Lower lobe of right lung (tissue), 2 donors: ENCODE measurements at places on chromosomes 6 and 20.
A peak's percentile ranks its signal among the peaks of the same experiment; 100 is the strongest.

DNA sequence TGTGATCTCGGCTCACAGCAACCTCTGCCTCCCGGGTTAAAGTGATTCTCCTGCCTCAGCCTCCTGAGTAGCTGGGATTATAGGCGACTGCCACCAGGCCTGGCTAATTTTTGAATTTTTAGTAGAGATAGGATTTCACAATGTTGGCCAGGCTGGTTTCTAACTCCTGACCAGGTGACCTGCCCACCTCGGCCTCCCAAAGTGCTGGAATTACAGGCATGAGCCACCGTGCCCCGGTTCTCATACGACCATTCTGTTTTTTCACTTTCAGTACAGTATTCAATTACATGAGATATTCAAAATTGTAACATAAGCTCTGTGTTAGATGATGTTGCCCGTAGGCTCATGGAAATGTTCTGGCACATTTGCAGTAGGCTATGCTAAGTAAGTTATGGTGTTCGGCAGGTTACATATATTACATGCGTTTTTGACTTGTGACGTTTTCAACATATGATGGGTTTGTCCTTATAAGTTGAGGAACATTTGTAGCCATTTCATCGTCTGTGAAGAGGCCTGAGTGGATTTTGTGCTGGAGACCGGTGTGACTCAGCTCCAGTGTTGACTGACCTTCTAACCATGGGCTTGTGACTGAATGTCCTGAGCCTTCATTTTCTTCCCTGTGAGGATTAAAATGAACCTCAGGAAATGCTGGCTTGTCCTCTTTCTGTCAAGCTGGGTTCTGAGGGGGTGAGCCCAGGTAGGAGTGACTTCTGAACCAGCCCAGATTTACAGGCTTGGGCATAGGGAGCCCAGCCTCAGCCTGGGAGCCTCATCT lies 12.2 kb downstream of the PPARD start:
- no peak for DNase-seq

DNA sequence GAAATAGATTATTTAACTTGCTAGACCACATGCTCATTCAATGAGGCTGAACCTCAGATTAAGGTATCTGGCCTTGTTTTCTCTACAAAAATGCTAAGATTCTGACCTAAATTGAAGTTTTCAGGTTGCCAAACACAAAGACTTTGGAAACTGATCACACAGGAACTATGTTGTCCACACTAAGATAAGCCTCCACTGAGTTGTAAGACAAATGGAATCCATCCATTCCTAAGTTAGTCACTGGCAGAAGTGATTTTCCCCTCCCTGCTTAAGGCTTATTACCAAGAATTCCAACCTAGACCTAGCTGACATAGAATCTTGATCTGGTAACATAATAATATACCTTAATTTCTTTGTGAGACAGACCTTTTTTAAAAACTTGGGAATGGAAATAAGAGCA lies 608.1 kb downstream of the TENT5A start:
- no peak for DNase-seq

GRCh38 chr6:40391851-40392517 lies 195.2 kb downstream of the LRFN2 start:
- no peak for DNase-seq

- peak; percentile 72 for DNase-seq
Observed at GRCh38 chr20:54199721-54200176, 8.1 kb upstream of the PFDN4 start.

- no peak for DNase-seq
Observed at GRCh38 chr6:101879782-101880181, 486.3 kb downstream of the GRIK2 start.

DNA sequence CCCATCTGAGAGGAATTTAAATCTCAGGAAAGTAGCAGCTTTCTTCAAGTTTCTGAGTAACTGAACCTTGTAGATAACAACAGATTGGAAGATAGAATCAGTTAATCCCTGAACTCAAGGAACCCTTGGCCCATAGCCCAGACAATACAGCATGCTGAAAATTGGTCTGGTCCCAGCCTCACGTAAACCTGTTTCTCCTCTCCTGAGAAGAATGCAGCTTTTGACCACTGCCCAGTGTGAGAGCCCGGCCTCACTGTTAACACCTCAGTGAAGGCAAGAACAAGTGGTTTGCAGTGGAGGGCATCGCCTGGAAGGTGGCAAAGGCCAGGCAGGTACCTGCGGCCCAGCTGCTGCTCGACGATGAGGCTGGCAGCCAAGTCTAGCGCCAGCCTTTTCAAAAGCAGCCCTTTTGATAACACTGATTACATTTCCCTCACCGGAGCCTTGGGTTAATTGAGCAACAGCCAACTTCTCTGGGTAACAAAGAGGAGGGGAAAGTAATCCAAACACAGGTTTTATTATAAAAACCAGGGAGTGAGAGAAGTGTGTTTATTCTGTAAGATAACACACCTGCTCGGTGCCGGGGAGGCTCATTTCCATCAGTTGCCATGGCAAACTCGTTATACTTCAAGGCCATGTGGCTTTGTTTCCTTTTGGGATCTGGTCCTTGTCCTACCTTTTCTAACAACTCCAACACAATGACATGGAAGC lies 54.0 kb downstream of the TRAF3IP2 start:
- DNase-seq = peak; percentile 75

DNA sequence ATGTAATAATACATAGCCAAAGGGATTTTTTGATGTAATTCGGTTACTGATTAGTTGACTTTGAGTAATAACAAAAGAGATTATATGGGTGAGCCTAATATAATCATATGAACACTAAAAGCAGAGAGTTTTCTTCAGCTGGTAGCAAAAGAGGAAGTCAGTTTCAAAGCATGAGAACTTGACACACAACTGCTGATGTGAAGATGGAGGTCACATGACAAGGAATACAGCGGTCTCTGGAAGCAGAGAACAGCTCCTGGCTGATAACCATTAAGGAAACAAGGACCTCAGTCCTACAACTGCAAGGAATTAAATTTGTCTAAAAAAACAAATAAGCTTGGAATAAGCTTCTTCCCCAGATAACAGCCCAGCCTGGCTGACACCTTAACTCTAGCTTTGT lies 154.5 kb upstream of the PRND start:
- DNase-seq = no peak

GRCh38 chr6:134249759-134250602 lies 67.9 kb downstream of the SGK1 start:
- no peak for DNase-seq

DNA sequence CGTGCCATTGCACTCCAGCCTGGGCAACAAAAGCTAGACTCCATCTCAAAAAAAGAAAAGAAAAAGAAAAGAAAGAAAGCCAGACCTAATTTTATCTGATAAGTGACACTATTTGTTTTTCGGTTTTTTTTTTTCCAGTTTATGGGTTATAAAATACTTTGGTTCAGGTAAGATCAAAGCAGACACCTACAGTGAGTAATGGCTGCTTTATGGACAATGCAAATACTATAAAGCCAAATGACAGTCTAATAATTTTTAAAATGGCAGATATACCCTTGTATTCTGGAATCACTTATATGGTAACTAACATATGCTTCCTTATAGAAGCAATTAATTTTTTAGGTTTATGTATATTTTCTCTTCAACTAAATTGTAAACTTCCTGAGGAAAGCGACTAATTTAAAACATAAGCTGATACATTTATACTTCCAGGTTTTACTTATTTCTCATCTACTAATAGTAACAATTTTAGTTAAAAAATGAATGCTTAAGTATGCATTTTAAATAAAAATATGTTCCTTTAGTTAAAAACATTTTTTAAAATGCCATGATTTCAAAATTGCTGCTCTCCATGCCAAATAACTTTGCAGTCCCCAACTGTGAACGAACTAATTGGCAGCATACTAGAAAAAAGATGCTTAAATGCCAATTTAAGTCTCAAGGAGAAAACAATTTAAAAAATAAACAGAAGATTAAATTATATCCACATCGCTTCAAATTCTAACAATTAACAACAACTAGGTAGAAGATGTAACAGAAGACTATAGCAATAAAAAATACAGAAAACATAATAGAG lies 38.5 kb downstream of the KIAA0319 start:
- DNase-seq = no peak

- no peak for DNase-seq
Observed at GRCh38 chr6:44712353-44713111, 325.0 kb downstream of the CDC5L start.

DNA sequence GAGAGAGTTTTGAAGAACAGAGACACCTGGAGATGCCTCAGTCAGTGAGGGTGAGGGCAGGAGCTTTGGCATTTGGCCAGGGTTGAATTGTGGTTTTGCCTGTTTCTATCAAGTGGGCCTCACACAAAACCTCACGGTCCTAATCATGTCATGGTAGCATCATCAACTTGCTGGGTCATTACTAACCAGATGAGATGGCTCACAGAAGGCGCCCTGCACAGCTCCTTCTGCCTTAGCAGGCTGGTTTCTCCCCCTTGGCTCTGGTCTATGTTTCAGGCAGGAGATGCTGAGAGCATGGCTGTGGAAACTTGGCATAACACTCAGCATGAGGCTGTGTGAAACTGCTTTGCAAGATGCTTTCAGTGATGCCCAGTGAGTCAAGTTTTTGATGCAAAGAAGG lies 99.3 kb downstream of the LRRC1 start:
- no peak for DNase-seq

DNA sequence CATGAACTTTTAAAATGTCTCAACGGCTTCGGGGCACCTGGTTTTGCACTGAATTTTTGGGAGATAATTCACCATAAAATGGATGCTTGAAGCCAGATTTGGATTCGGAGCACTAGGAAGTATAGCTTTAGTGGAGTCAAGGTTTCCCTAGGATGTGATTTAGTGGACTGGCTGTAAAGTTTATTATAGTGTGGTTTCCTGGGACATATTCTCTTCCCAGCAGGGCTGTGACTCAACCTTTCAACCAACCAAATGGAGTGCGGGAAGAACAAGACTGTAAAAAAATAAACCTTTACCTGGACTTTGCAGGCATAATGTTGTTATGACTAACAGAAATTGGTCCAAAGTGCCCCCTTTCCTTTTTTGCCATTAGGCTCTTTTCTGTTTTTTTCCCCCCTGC lies 327.4 kb upstream of the MAN1A1 start:
- DNase-seq = no peak

- DNase-seq = no peak
Observed at GRCh38 chr6:156883497-156884252, 106.5 kb downstream of the ARID1B start.

GRCh38 chr20:44445742-44446710 lies 29.6 kb upstream of the TTPAL start:
- DNase-seq = no peak

DNA sequence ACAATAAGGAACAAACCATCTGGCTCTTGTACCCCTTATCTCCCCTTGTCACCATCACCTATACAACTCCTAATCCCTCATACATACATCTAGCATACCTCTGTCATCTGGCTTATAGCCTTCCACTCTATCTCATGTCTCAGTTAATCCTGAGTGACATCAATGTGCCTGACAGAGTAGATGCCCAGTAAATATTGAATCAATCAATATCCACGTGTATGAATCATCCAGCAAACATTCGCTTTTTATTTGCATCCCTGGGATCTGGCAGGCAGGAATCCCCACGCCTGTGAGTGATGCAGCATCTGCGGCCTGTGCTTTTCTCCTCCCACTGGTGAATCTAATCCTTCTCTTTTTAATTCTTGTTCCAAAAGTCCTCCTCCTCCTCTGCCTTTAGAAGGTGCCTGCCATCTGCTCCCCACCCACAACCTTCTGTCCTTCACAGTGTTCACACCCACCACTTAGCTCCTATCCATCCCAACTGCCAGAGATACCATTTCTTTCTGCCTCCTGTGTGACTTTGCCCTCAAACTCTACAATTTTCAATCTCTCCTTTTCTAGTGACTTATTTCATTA lies 37.6 kb downstream of the ZNF391 start:
- no peak for DNase-seq

- no peak for DNase-seq
Observed at GRCh38 chr20:11675920-11676629, 241.6 kb upstream of the BTBD3 start.

DNA sequence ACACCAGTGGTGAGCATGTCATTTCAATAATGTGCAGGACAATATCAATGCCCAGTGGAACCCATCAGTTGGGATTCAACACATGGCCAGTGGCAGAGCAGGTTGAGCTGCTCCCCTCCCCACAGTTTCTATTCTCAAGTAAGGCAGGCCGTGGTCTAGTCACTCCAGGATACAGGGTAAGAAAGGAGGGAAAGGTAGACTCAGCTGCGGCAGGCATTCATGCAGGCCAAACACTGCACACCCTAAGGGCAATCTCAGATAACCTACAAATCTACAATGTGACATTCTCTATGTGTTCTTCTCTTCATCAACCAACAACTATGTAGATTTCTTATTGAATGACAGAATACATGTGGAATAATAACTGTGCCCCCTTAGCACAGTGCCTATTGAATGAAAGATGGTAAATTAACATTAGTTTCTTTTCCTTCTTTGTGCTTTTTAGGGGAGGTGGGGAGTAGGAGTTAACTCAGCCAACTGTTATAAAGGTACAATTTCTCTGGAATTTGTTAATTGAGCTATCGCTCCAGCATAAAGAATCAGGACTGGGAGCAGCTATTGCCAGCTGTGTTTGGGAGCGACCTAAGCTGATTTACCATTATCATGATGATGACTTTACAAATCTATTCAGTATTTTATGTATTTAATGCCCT lies 89.7 kb downstream of the FAM50B start:
- DNase-seq = no peak

GRCh38 chr6:167933847-167934246 lies 63.6 kb upstream of the KIF25 start:
- no peak for DNase-seq

- no peak for DNase-seq
Observed at GRCh38 chr6:99951016-99951805, 42.8 kb downstream of the MCHR2 start.

GRCh38 chr6:33683576-33684427 lies 27.7 kb downstream of the UQCC2 start:
- DNase-seq = peak; percentile 43

GRCh38 chr20:39067526-39068216 lies 105.5 kb downstream of the DHX35 start:
- DNase-seq = no peak

DNA sequence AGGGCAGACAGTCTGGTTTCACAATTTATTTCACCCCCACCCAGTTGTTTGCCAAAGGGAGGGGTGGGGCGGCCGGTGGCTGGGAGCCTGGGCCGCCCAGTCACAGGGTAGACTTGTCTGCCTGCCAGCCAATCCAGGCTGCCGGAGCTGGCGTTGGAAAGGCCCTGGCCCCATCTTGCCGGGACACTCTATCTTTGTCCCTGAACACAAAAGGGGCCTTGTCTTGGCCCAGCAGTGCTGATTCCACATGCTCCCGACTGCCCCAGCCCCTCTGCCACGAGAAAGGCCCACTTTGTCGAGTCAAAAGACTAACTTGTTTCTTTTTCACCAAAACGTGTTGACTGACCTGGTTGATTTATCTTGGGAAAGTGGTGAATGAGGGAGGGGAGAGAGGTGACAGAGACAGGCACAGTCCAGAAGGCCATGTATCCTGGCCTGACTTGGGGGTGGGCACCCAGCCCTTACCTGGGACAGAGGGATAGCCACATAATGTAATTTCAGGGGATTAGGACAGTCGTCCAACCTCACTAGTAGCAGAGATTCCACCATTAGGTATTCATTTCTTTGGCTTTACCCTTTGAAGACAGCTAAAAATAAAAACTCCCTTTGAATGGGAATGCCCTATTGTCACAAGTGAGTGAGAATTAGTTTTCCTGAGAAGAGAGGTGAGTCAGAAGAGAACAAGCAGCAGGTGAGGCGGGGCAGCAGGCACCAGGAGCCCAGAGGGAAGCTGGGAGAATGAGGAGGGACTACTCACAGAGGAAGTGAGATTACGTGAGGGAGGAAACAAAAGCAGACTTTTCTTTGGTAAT lies 67.0 kb upstream of the SIRPA start:
- DNase-seq = no peak
